ENCODE measurements at places on chromosomes 6 and 20. TPM values are rescaled to one million over a fixed set of nuclear protein-coding genes. Genes with fewer than 3 reads are reported as not detected.

DNA sequence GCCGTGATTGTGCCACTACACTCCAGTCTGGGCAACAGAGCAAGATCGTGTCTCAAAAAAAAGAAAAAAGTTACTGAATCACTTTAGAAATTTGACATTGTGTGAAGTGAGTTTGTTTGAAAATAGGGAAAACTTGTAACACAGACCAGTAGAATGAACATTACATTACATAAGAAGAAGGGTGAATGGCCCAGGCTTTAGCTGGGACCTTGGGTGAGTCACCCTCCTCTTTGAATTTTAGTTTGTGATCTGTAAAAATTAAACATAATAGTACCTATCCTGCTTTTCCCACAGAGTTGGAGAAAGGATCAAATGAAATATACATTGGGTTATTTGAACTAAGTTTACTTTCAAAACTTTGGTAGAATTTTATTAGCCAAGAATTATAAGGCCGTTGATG lies 56.3 kb downstream of the KCNS1 start:
- no peak overlapping the region for H3K4me3 ChIP-seq
- H3K36me3 ChIP-seq = no peaks in the 10 kb centered on the region
- no peaks in the 10 kb centered on the region for H3K27me3 ChIP-seq
- DNase-seq = no peak

DNA sequence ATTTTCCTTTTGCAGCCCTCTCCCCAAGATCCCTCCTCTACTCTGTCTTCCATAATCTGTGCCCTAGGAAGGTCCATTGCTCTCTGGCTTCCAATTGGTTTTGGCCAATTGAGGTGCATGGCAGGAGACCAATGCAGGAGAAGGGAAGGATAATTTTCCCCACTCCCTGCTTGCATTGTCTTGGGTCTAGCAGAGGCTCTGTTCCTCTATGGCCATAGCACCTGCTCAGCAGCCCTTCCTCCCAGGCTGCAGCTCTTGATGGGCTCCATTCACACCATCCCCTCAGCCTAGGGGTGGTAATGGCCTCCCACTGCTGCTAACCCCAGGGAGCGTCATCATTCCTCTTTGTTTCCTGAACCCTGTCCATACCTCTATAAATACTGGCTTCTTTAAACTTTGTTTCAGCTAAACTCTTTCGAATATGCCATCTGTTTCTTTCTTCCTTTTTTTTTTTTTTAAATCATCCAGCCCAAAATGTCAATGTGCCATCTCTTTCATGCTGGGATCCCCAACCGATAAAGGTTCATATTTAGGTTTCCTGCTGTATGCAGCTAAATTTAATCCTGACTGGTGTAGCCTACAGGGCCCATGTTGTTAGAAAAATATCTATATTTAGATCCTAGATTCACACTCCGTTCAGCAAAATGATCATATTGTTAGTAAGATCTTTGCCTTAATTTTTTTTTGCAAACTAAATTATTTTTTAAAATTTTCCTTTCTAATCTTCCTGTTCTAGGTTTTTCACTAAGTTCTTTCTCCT lies 63.8 kb downstream of the HECA start:
- H3K27me3 ChIP-seq = no peaks in the 10 kb centered on the region
- no peak for DNase-seq
- H3K4me3 ChIP-seq = no peak overlapping the region

DNA sequence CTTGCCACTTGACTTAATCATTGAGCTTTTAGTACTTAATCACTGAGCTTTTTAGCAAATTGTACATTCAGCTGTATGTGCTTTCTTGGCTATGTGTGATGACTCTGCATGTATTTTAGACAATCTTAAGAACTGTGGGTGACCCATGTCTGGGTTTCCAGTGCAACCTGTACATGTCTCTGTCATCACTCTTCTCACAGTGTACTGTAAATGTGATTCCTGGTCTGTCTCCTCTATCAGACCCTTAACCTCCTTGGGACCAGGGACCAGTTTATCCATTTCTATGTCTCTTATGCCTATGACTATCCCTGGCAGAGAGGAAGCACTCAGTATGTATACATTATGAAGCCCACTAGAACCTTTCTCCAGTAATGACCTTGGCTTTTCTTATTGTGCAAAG lies 36.6 kb upstream of the HDDC2 start:
- no peak for DNase-seq
- H3K4me3 ChIP-seq = no peak overlapping the region
- no peaks in the 10 kb centered on the region for H3K36me3 ChIP-seq
- H3K4me1 ChIP-seq = no peaks in the 10 kb centered on the region
- no peak overlapping the region for H3K27ac ChIP-seq

DNA sequence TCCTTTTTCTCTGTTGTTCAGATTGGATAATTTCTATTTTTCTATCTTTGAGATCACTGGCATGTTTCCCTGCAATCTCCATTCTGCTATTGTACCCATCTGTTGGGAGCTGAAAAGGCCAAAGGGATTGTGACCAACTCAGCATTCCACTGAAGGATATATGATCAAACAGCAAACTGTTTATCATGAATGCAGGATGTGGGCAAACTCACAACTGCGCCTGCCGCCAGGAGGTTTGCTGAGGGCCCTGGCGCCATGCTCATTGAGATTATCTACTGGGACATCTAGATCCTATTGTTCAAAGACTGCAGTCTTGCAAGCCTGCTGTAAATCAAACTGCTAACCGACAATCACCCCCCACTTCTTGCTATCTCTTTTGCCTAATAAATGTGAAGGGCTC lies 3.8 kb upstream of the FKBP1A start:
- no peak overlapping the region for H3K27ac ChIP-seq
- peaks cover 26% of the 10 kb centered on the region for H3K4me1 ChIP-seq
- H3K36me3 ChIP-seq = no peaks in the 10 kb centered on the region
- H3K4me3 ChIP-seq = no peak overlapping the region

GRCh38 chr20:3749689-3750531 lies 17.4 kb downstream of the HSPA12B start:
- peaks cover 12% of the 10 kb centered on the region for H3K4me1 ChIP-seq
- peaks cover 60% of the 10 kb centered on the region for H3K27me3 ChIP-seq
- H3K4me3 ChIP-seq = no peak overlapping the region
- no peak overlapping the region for H3K27ac ChIP-seq

GRCh38 chr20:53929974-53930650 lies 140.3 kb downstream of the BCAS1 start:
- peaks cover 12% of the 10 kb centered on the region for H3K4me1 ChIP-seq
- DNase-seq = no peak
- H3K27ac ChIP-seq = no peak overlapping the region
- no peak overlapping the region for H3K4me3 ChIP-seq

Gene CLPSL2
- not detected for polyA plus RNA-seq

GRCh38 chr20:44692932-44693480 lies 22.2 kb upstream of the CCN5 start:
- H3K27me3 ChIP-seq = no peaks in the 10 kb centered on the region
- H3K4me3 ChIP-seq = no peak overlapping the region
- H3K4me1 ChIP-seq = peaks cover 16% of the 10 kb centered on the region
- peak overlapping the region; percentile 80 for H3K27ac ChIP-seq
- DNase-seq = peak; percentile 86
- no peaks in the 10 kb centered on the region for H3K36me3 ChIP-seq
